ENCODE measurements at places on chromosomes 12 and 14. TPM values are rescaled to one million over a fixed set of nuclear protein-coding genes. Genes with fewer than 3 reads are reported as not detected.

The RNF212B gene
- total RNA-seq, result not detected

The FGF23 gene
- not detected for total RNA-seq

The PHLDA1 gene
- 41.9 TPM for total RNA-seq

The ENDOU gene
- total RNA-seq, result not detected

The IL22 gene
- total RNA-seq, result 0.64 TPM

The TOGARAM1 gene
- 6.2 TPM for total RNA-seq

The MDGA2 gene
- not detected for total RNA-seq

The OR4E2 gene
- total RNA-seq, result not detected

The SLC2A3 gene
- total RNA-seq, result 125 TPM

The ACOT4 gene
- total RNA-seq, result 2.0 TPM

The ESR2 gene
- 0.96 TPM for total RNA-seq

The GPRC5D gene
- total RNA-seq, result not detected

The GPRC5A gene
- 0.34 TPM for total RNA-seq

The SYCP3 gene
- total RNA-seq, result 0.22 TPM

The SOX5 gene
- total RNA-seq, result not detected

The KIF26A gene
- total RNA-seq, result 0.89 TPM

The SLC38A4 gene
- not detected for total RNA-seq

The OR6J1 gene
- not detected for total RNA-seq

The P2RX2 gene
- not detected for total RNA-seq

The KRT71 gene
- not detected for total RNA-seq

The BHLHE41 gene
- not detected for total RNA-seq

The ADAM21 gene
- total RNA-seq, result 0.24 TPM

The HECTD4 gene
- total RNA-seq, result 17.8 TPM
